ENCODE measurements at places on chromosomes 6 and 20. TPM values are rescaled to one million over a fixed set of nuclear protein-coding genes. Genes with fewer than 3 reads are reported as not detected.
A peak's percentile ranks its signal among the peaks of the same experiment; 100 is the strongest.

The TGM3 gene
- total RNA-seq = not detected

The CFB gene
- 0.96 TPM for total RNA-seq

The GID8 gene
- total RNA-seq = 39.9 TPM

The ARMH2 gene
- total RNA-seq = not detected

The SLC22A2 gene
- not detected for total RNA-seq

The NRSN2 gene
- total RNA-seq = 5.2 TPM

GRCh38 chr6:138104618-138105213 lies 2.5 kb downstream of the PERP start:
- DNase-seq = no peak
- no peaks in the 10 kb centered on the region for H3K36me3 ChIP-seq
- H3K4me1 ChIP-seq = peaks cover 14% of the 10 kb centered on the region

GRCh38 chr6:43173591-43174262 lies 2.7 kb downstream of the SRF start:
- peak; percentile 32 for DNase-seq
- H3K4me1 ChIP-seq = peaks cover 38% of the 10 kb centered on the region
- H3K36me3 ChIP-seq = peaks cover 36% of the 10 kb centered on the region
- peak overlapping the region; percentile 79 for H3K27ac ChIP-seq

GRCh38 chr6:137792160-137793033 lies 74.7 kb upstream of the TNFAIP3 start:
- H3K27me3 ChIP-seq = no peaks in the 10 kb centered on the region
- peak overlapping the region; percentile 77 for H3K27ac ChIP-seq
- peaks cover 55% of the 10 kb centered on the region for H3K4me1 ChIP-seq
- H3K36me3 ChIP-seq = no peaks in the 10 kb centered on the region
- DNase-seq = peak; percentile 33
- H3K4me3 ChIP-seq = peak overlapping the region; percentile 47

DNA sequence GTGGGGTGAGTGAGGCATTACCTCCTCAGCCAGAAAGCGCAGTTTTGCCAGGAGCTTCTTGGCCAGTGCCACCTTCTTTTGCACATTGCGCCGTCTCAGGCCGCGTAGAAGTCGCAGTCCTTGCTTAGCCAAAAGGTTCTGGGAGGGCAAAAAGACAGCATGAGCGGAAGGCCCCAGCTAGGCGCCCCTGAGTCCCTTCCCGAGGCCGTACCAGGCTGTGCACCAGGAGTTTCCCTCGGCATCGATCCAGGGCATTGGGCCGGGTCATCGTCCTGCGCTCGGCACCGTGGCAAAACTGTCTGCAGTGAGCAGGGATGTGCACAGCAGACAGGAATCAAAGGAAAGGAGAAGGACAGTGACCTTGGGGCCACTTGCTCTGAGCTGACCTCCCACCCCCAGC lies 20.2 kb upstream of the SPAG4 start:
- no peak overlapping the region for H3K27ac ChIP-seq
- no peaks in the 10 kb centered on the region for H3K36me3 ChIP-seq
- no peaks in the 10 kb centered on the region for H3K4me1 ChIP-seq
- no peak overlapping the region for H3K4me3 ChIP-seq
- no peak for DNase-seq

DNA sequence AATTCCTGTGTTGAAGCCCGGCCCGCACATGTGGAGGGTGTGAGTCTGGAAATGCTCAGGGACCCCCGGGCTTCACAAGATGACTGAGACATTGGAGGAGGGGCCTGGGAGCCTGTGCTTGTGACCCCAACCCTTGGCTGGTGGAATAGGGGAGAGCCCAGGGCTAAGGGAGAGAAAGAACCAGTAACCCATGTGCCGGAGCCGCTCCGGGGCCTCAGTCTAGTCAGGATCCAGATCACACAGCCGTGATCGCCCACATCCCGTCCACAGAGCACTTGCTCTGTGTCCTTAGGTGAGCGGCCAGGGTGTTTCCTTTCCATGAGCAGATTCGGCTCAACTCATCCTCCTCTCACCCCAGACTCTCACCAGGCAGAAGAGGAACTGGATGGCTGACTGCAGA lies 152.3 kb upstream of the RPS6KA2 start:
- H3K36me3 ChIP-seq = no peaks in the 10 kb centered on the region
- H3K27me3 ChIP-seq = no peaks in the 10 kb centered on the region
- H3K4me3 ChIP-seq = no peak overlapping the region
- DNase-seq = no peak
- no peaks in the 10 kb centered on the region for H3K4me1 ChIP-seq
- no peak overlapping the region for H3K27ac ChIP-seq

- H3K36me3 ChIP-seq = no peaks in the 10 kb centered on the region
- H3K27me3 ChIP-seq = no peaks in the 10 kb centered on the region
- no peaks in the 10 kb centered on the region for H3K4me1 ChIP-seq
- no peak overlapping the region for H3K4me3 ChIP-seq
- no peak for DNase-seq
Observed at GRCh38 chr6:107144666-107145065, 29.4 kb upstream of the BEND3 start.

GRCh38 chr6:82179415-82179814 lies 68.1 kb downstream of the IBTK start:
- H3K4me3 ChIP-seq = no peak overlapping the region
- H3K27ac ChIP-seq = no peak overlapping the region
- DNase-seq = no peak
- no peaks in the 10 kb centered on the region for H3K27me3 ChIP-seq
- H3K36me3 ChIP-seq = peaks cover 31% of the 10 kb centered on the region

GRCh38 chr20:16174311-16174710 lies 398.9 kb downstream of the KIF16B start:
- H3K36me3 ChIP-seq = no peaks in the 10 kb centered on the region
- H3K27ac ChIP-seq = no peak overlapping the region
- DNase-seq = no peak
- no peaks in the 10 kb centered on the region for H3K4me1 ChIP-seq

GRCh38 chr20:1528811-1529210 lies 28.7 kb downstream of the SIRPD start:
- peaks cover 2% of the 10 kb centered on the region for H3K27me3 ChIP-seq
- H3K4me3 ChIP-seq = no peak overlapping the region
- peaks cover 3% of the 10 kb centered on the region for H3K4me1 ChIP-seq
- DNase-seq = no peak

DNA sequence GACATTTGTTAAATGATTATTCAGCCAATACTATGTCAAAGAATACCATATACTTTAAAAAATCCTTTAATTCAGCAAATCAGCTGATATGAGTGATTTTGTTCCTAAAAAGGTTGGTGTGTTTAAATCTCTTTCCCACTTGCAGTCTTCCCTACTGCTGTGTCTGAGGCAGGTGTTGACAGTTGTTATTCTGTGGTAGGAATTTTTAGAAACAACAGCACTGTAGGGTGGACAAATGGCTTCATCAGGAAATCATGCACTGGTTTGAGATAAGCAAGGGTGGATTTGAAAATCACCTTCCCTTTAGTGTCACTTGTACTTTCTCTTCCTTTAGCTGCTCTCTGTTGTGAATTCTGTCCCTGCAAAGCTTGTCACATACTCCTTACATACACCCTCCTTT lies 213.7 kb upstream of the SGK1 start:
- H3K36me3 ChIP-seq = peaks cover 1% of the 10 kb centered on the region
- peaks cover 25% of the 10 kb centered on the region for H3K4me1 ChIP-seq

GRCh38 chr20:57876163-57876562 lies 166.3 kb upstream of the PMEPA1 start:
- no peak overlapping the region for H3K4me3 ChIP-seq
- H3K27me3 ChIP-seq = no peaks in the 10 kb centered on the region
- no peak overlapping the region for H3K27ac ChIP-seq
- no peak for DNase-seq
- no peaks in the 10 kb centered on the region for H3K36me3 ChIP-seq

DNA sequence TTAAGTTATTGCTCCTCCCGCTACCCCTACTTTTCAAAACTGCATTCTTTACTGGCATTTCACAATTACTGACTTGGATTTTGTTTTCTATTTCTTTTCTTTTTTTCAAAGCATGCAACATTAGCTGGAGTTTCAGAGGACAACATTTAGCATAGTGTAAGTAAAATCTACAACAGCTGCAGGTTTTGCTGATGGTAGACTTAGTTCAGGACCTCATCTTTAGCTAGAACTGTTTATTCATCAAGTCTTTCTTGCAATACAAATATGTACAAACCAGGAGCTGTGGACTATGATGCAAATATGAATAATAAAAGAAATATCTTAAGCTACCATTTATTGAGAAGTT lies 728 bp upstream of the CEP162 start:
- DNase-seq = no peak
- peaks cover 11% of the 10 kb centered on the region for H3K4me1 ChIP-seq
- H3K27ac ChIP-seq = peak overlapping the region; percentile 92
- H3K27me3 ChIP-seq = peaks cover 10% of the 10 kb centered on the region

GRCh38 chr20:33650753-33651561 lies 11.2 kb upstream of the C20orf144 start:
- H3K27me3 ChIP-seq = no peaks in the 10 kb centered on the region
- H3K36me3 ChIP-seq = peaks cover 2% of the 10 kb centered on the region
- H3K27ac ChIP-seq = peak overlapping the region; percentile 59
- peaks cover 50% of the 10 kb centered on the region for H3K4me1 ChIP-seq
- DNase-seq = no peak
- H3K4me3 ChIP-seq = no peak overlapping the region

- no peak for DNase-seq
- H3K4me3 ChIP-seq = no peak overlapping the region
- H3K27me3 ChIP-seq = no peaks in the 10 kb centered on the region
- no peak overlapping the region for H3K27ac ChIP-seq
Observed at GRCh38 chr6:3803627-3804468, 45.3 kb upstream of the FAM50B start.

DNA sequence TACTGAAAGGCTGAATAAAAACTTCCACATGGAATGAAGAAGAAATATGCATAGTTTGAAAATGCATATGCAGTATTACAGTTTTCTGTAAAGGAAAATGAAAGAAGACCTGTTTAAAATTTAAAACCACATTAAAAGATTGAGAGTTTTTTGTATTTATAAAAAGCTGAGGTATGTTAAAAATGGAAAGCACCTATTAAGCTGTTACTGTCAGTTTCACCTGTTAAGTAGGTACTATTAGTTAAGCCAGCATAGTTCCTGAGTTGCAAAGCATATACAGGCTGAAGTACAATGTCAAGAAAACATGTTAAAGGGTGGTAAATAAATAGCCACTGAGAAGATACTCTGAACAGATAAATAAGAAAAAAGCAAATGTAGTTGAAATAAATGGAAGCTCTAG lies 69.9 kb downstream of the ATXN1 start:
- H3K4me1 ChIP-seq = peaks cover 87% of the 10 kb centered on the region
- peaks cover 2% of the 10 kb centered on the region for H3K36me3 ChIP-seq
- H3K27ac ChIP-seq = peak overlapping the region; percentile 88
- no peak for DNase-seq
- no peaks in the 10 kb centered on the region for H3K27me3 ChIP-seq

GRCh38 chr6:64280569-64280968 lies 645.0 kb downstream of the PHF3 start:
- no peak overlapping the region for H3K4me3 ChIP-seq
- H3K27ac ChIP-seq = no peak overlapping the region
- no peaks in the 10 kb centered on the region for H3K36me3 ChIP-seq
- H3K4me1 ChIP-seq = no peaks in the 10 kb centered on the region
- no peaks in the 10 kb centered on the region for H3K27me3 ChIP-seq

- no peaks in the 10 kb centered on the region for H3K27me3 ChIP-seq
- DNase-seq = no peak
- peaks cover 5% of the 10 kb centered on the region for H3K36me3 ChIP-seq
- H3K4me1 ChIP-seq = peaks cover 34% of the 10 kb centered on the region
Observed at GRCh38 chr6:20838113-20838512, 303.9 kb downstream of the CDKAL1 start.

- DNase-seq = no peak
- H3K4me3 ChIP-seq = no peak overlapping the region
- no peaks in the 10 kb centered on the region for H3K27me3 ChIP-seq
- peaks cover 19% of the 10 kb centered on the region for H3K4me1 ChIP-seq
Observed at GRCh38 chr20:32963176-32963575, 41.1 kb downstream of the SUN5 start.

DNA sequence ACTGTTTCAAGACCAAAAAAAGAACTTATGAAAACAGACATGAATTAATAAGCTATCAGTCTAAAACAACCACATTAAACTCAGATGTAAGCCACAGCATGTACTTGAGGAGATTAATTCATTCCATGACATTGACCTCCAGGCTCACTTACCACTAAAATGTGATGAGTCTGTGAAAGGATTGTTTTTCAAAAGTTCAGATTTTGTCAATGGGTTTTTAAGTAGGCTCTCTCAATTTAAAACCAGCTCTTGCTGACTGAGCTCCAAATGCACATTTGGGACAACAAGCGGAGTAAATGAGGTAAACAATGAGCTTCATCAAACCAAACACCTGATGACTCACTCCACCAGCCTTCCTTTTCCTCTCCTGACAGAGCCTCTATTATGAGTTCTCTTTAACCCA lies 197.0 kb downstream of the SIM1 start:
- peaks cover 2% of the 10 kb centered on the region for H3K27me3 ChIP-seq
- no peaks in the 10 kb centered on the region for H3K36me3 ChIP-seq
- H3K4me1 ChIP-seq = no peaks in the 10 kb centered on the region
- H3K27ac ChIP-seq = no peak overlapping the region

DNA sequence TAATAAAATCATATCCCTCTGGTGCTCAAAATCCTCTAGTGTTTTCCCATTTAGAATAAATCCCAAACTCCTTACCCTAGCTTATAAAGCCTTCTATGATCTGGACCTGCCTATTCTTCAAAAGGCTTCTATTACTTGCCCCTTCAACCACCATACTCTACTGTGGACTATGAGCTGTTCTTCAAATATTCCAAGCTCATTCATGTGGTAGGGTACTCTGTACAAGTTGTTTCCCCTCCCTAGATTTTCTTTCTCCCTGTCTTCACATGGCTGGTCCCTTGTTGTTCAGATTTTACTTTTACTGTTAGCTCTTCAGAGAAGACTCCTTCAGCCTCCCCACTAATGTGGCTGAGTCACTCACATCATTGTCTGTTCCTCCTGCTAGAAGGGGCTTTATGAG lies 193.2 kb downstream of the OGFRL1 start:
- H3K4me3 ChIP-seq = no peak overlapping the region
- no peaks in the 10 kb centered on the region for H3K36me3 ChIP-seq
- H3K27me3 ChIP-seq = peaks cover 3% of the 10 kb centered on the region
- DNase-seq = no peak

Measured in activated CD4-positive, alpha-beta T cell treated with anti-CD3 and anti-CD28 coated beads for 36 hours (primary cell).